ENCODE measurements at places on chromosomes 11 and 22.

DNA sequence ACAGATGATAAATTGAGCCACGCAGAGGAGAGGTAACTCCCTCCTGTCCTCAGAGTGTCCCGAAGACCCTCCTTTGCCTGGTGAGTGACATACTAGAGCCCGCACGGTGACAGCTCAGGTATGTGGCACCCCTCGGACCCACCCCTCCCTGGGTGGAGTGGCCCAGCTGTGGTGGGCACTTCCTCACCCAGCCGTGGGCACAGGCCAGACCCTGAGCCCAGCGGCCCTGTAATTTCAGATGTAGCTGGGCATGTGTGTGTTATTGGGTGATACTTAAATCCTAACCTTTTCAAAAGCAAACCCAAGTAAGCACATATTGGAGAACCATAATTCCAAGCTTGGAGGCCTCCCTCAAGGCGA, 93.2 kb downstream of the WNT7B start:
- no peak for DNase-seq

DNA sequence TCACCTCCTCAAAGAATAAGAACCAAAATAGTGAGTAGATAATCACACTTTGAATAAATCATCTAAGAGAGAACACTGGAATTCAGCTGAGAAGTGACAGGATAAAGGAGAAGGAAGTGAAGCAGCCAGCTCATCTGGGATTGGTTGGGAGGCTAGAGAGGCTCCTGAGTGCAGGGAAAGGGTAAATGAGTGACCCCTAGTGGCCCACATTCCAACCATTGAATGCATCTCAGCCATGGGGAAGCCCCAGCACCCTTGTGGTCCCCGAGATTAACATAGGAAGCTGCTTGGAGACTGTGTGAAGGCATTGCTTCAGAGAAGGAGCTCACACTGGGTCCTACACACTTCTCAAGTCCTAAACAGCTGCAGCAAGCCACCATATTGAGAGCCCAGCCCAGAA, 82.3 kb downstream of the JRKL start:
- no peak for DNase-seq

- DNase-seq = no peak
These were observed 184.6 kb upstream of the SYT13 start for GRCh38 chr11:45470794-45471167.

DNA sequence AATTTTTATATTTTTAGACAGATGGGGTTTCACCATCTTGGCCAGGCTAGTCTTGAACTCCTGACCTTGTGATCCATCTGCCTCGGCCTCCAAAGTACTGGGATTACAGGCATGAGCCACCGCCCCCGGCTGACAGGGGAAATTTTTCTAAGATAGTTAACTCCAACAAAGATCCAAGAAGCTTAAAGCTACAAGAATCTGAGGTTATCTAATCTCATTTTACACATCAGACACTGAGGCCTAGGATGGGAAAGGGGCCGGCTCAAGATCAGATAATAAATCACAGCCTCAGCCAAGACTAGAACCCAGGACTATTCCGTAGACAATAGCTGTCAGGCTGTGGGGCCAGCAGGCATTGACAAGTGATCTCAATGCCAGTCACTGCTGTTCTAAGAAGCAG, 94.0 kb downstream of the AMBRA1 start:
- DNase-seq = no peak

DNA sequence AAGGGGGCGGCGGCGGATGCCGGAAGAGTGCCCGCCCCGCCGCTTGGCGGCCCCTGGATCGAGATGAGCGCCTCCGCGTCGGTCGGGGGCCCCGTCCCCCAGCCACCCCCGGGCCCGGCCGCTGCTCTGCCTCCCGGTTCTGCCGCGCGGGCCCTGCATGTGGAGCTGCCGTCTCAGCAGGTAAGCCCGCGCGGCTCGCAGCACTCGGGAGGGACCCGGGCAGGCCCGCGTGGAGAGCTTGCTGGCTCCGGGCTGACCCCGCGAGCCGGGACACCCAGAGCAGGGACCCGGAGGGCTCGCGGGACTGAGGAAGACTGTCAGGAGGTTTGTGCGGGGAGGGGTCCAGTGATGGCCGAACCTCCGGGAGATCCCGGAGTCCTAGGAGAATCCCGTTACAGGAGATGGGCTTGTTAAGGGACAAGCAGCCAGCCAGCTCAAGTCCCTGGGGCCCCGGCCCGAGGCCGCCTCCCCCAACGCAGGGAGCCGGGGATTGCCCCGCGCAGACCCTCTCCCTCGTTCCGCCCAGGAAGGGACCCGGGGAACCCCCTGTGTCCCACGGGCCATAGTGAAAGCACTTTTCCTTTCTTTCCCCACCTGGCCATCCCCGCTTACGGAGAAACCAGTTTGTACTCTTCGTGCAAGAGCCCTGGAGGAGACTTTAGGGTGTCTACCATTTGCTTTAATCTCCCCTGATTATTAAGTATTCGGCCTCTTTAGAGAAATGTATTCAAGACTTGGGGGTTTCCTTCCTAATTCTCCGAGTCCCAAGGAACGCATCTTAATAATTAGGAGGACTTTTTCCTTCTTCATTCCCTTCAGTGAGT, 547 bp downstream of the UVRAG start:
- peak; percentile 66 for DNase-seq

- no peak for DNase-seq
These were observed 103.4 kb downstream of the NAV2 start for GRCh38 chr11:19816040-19816439.

- DNase-seq = no peak
These were observed 618.2 kb downstream of the LRRC4C start for GRCh38 chr11:40841231-40841630.

GRCh38 chr11:70845591-70846041, 406.8 kb downstream of the SHANK2 start:
- no peak for DNase-seq

GRCh38 chr11:112178428-112178827, 3.1 kb downstream of the BCO2 start:
- DNase-seq = no peak

- no peak for DNase-seq
These were observed 12.0 kb downstream of the TRIOBP start for GRCh38 chr22:37708580-37709444.

GRCh38 chr11:78379039-78379670, 38.5 kb downstream of the GAB2 start:
- DNase-seq = no peak

DNA sequence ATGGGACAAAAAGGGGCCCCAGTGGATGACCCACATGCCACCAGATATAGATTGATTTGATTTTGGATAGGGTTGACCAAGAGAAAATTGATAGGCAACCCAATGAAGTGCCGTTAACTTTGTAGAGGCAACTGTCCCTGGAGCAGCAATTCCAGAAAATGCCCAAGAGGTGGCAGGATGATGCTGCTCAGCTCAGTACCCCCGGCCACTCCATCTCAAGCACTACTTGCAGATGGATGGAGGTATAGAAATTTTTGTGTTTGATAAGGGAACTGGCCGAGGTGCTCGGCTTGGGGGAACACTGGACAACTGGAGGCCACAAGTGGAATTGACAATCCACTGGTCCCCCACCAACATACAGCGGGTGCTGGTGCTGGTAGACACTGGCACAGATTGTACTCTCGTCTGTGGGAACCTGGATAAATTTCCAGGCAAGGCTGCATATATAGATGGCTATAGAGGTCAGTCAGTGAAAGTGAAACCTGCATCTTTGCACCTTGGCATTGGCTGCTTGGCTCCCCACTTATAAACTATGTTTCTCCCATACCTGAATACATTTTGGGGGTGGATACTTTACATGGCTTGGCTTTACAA, 86.3 kb downstream of the CCDC83 start:
- DNase-seq = peak; percentile 27

DNA sequence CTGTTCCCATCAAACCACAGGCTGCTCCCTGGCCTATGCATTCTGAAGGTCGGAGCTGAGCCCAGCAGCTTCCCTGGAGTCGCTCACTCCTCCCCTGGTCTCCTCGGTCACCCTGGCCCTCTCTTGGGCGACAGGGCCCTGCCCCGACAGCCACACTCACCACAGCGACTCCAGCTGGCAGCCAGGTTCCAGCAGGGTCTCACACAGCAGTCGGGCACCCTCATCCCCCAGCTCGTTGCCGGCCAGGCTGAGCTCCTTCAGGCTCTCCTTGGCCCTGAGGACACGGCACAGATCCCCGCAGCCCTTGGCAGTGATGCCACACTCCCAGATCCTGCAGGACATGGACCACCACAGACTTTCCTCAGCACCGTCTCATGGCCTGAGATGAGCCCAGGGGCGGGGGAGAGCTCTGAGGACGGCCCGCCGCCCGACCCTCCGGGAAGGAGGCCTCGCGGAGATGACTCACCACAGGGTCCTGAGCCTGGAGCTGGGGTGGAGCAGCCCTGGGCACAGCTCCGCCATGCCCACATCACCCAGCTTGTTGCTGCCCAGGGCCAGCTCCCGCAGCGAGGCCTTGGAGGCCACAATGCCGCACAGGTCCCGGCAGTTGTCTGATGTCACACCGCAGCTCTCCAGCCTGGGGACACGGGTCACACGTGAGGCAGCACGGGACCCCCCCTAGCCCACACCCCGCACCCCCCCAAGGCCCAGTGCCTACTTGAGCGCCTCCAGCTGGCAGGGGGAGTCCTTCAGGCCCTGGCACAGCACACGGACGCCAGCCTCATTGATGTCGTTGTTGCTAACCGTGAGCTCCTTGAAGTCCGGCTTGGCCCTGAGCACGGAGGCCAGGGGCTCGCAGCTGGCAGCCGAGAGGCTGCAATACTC, 8.5 kb downstream of the RNH1 start:
- no peak for DNase-seq

DNA sequence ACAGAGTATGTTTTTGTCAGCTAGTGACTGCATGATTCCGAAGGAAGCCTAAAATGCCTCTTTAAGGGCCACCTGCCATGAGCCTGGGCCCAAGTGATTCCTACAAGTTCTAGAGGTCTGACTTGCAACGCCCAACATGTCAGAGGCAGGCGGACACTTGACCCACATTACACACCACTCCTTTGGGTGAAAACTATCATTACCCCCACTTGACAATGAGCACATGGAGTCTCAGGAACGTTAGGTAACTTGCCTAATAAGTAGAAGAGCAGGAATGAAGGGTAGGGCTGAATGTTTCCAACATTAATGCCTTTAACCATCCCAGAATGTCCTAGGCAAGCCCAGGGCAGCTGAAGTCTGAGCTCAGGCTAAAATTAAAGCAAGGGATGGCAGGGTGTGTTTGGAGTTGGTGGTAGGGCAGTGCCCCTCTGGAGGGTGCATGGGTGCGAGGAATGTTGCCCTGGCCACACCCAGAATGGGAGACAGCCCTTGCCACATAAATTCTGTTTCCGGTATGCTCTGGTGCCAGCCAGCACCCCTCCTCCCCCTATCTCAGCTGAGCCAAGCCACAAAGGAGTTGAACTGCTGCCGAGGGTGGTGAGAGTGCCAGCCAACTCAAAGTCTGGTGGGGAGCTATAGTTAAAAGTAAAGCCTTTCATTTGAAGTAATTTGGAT, 2.5 kb downstream of the PLAAT2 start:
- DNase-seq = peak; percentile 46

- no peak for DNase-seq
These were observed 566 bp downstream of the ATP6V1E1 start for GRCh38 chr22:17627961-17628405.

DNA sequence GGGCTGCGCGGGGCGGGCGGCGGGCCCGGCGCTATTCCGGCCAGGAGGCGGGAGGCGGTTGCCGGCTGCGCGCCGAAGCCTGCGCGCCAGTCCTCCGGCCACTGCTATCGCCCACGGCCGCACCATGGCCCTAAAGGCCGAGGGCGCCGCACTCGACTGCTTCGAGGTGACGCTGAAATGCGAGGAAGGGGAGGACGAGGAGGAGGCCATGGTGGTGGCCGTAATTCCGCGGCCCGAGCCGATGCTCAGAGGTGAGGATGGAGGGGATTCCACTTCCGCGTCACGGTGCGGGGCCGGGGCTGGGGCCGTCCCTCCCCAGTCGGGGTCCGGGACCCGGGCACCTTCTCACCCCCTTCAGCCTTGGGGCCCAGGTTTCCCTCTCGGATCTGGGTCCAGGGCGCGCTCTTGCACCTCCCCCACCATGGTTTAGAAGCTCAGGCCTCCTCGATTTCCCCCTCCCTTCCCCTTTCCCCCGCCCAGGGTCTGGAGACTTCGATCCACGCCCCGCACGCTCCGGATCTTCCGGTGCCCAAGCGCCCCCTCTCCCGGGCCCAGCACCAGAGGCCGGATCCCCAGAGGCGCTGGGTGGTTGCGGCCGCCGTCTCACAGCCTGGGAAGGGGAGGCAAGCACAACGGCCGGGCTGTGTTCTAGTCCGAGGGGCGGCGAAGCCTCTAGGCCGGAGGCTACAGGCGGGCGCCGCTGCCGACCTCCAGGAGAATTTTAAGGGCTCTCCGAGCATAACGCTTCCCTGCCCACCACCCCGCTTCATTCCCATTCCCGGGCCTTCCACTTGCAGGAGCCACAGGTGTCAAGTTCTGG, 517 bp downstream of the SPINDOC start:
- DNase-seq = peak; percentile 35

- DNase-seq = no peak
These were observed 19.7 kb upstream of the SLC25A1 start for GRCh38 chr22:19197997-19198865.

Measured in CD4-positive, alpha-beta T cell treated with Interleukin-21 for 1 hour (primary cell).